ENCODE measurements at places on chromosomes 3 and 15. TPM values are rescaled to one million over a fixed set of nuclear protein-coding genes. Genes with fewer than 3 reads are reported as not detected.

STARD5 gene
- total RNA-seq: 2.2 TPM

MASP1 gene
- not detected for total RNA-seq

EIF2B5 gene
- total RNA-seq: 30.8 TPM

RBP2 gene
- total RNA-seq: not detected

CD200R1L gene
- not detected for total RNA-seq

GNAI2 gene
- total RNA-seq: 41.8 TPM

RASGRP1 gene
- total RNA-seq: 0.38 TPM

RHCG gene
- total RNA-seq: 35.8 TPM

VWA5B2 gene
- 0.35 TPM for total RNA-seq
